Activated CD4-positive, alpha-beta T cell treated with anti-CD3 and anti-CD28 coated beads, Interleukin-2, amount 10 ng/mL, durations not matched to agents 7 days and 5 days (primary cell): ENCODE measurements at places on chromosomes 7 and 10. TPM values are rescaled to one million over a fixed set of nuclear protein-coding genes. Genes with fewer than 3 reads are reported as not detected.

- H3K27ac ChIP-seq = no peak overlapping the region
- H3K4me1 ChIP-seq = no peaks in the 10 kb centered on the region
These were observed 160.7 kb downstream of the ZEB1 start for GRCh38 chr10:31479752-31480151.

DNA sequence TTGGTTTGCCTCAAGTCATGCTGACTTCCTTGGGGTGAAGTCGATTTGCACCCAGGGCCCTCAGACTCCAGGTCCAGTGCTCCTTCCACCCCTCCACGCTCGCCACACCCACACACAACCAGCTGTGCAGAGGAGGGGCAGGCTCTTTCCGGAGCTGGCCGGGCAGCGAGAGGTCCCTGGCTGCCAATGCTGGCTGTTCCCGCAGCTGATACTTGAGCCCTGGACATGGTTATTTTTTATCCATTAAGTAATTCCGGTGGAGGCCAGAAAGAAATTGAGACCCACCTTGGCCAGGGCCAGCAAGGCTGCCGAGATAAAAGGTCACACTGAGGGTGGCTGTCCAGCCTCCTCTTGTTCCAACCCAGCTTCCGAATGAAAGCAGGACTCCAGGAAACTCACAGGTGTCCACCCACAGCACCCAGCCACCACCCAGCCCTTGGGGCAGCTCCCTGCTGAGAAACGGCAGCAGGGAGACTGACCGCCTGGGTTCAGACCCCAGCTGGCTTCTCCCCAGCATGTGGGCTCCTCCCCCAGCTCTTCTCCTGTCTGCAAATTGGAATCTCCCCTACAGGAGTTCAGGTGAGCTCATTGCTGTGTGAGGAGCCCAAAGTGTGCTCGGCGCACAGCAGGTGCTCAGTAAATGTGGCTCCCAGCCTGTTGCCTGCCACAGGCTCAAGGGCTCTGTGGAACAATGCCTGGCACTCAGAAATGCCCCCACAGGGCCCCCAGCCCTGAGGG is 77.8 kb downstream of the PDGFA start:
- no peaks in the 10 kb centered on the region for H3K36me3 ChIP-seq
- no peaks in the 10 kb centered on the region for H3K4me1 ChIP-seq
- no peak overlapping the region for H3K4me3 ChIP-seq
- no peak for DNase-seq

DNA sequence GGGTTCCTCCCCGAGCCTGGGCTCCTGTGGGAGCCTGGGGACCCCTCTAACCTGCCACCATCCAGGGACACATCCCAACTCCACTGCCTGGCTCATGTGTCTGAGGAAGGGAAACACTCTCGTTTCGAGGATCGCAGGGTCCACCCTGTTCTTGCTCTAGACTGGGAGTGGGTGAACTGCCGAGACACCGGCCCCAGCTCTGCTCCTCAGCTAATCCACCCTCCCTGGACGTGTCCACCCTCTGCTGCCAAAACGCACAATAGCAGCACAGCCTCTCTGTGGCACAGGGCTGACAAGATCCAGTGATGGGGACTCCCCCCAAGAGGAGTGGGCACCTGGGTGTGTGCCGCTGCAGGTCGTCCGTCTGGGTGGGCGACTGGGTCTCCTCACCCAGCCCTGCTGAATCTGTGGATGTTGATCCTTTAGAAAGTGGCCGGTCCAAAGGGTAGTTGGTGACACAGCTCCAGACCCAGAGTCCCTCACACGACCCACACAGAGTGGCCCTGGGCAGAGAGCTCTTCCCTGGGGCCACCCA is 65.2 kb upstream of the FAM20C start:
- H3K4me1 ChIP-seq = no peaks in the 10 kb centered on the region
- H3K4me3 ChIP-seq = no peak overlapping the region
- DNase-seq = no peak
- H3K36me3 ChIP-seq = no peaks in the 10 kb centered on the region
- H3K27ac ChIP-seq = no peak overlapping the region

DNA sequence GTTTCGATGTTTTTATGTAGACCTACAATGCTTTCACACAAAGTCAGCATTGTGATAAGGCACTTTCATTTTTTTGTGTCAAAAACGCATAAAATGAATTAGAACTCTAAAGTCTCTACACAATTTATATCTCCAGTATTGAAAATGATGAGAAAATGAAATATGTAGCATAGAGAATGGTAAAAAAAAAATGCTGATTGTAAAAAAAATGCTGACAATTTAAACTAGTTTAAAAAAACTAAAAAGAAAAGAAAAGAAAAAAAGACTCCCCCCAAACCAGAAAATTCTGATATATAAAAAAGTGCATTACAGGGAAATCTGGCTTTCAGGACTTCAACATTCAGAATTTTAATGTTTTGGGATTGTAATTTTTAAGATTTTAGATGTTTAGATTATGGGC is 148.1 kb downstream of the FZD1 start:
- no peaks in the 10 kb centered on the region for H3K4me1 ChIP-seq
- no peak overlapping the region for H3K4me3 ChIP-seq
- H3K27ac ChIP-seq = no peak overlapping the region

GRCh38 chr7:78198756-78199155 is 400.2 kb downstream of the PHTF2 start:
- H3K27me3 ChIP-seq = no peaks in the 10 kb centered on the region
- H3K36me3 ChIP-seq = no peaks in the 10 kb centered on the region
- no peak for DNase-seq
- H3K4me3 ChIP-seq = no peak overlapping the region
- no peaks in the 10 kb centered on the region for H3K4me1 ChIP-seq

GRCh38 chr7:42690794-42691639 is 220.9 kb downstream of the C7orf25 start:
- no peak for DNase-seq
- H3K27me3 ChIP-seq = no peaks in the 10 kb centered on the region
- H3K4me1 ChIP-seq = no peaks in the 10 kb centered on the region
- H3K4me3 ChIP-seq = no peak overlapping the region

GRCh38 chr7:108001764-108002725 is 916 bp downstream of the LAMB1 start:
- peaks cover 17% of the 10 kb centered on the region for H3K4me1 ChIP-seq
- no peaks in the 10 kb centered on the region for H3K36me3 ChIP-seq
- DNase-seq = no peak
- H3K4me3 ChIP-seq = peak overlapping the region; percentile 63
- peak overlapping the region; percentile 46 for H3K27ac ChIP-seq
- peaks cover 71% of the 10 kb centered on the region for H3K27me3 ChIP-seq

DNA sequence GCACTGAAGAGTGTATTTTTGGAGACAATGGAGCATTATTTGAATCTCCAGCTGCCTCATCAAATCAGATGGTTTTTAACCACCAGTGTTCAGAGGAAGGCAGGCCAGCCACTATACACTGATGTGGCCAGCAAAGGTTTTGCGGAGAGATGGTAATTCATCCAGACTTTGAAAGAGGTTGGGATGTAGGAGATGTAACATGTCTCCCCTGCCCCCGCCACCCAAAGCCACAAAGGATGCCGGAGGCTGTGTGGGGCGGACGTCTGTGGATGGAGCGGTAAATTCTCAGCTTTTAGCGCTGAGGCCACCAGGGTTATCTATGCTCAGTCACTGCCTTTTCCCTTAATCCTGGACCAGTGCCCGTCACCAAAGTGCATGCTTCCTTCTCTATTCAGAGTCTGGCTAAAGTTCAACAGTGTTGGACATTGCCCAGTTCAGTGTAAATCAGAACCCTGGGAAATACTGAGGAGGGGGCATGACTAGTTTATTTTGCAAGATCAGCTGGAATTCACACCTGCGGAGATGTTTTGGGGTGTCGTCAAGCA is 3.7 kb upstream of the TRIP6 start:
- DNase-seq = no peak
- H3K36me3 ChIP-seq = peaks cover 39% of the 10 kb centered on the region
- no peaks in the 10 kb centered on the region for H3K27me3 ChIP-seq
- no peak overlapping the region for H3K4me3 ChIP-seq
- H3K27ac ChIP-seq = no peak overlapping the region

GRCh38 chr10:91590904-91591796 is 41.7 kb downstream of the PPP1R3C start:
- H3K4me3 ChIP-seq = no peak overlapping the region
- H3K4me1 ChIP-seq = no peaks in the 10 kb centered on the region
- H3K27me3 ChIP-seq = peaks cover 25% of the 10 kb centered on the region
- no peak overlapping the region for H3K27ac ChIP-seq
- no peak for DNase-seq
- no peaks in the 10 kb centered on the region for H3K36me3 ChIP-seq

TUBGCP2 gene
- 52.4 TPM for total RNA-seq

TAS2R4 gene
- total RNA-seq = 1.1 TPM
